Activated B cell treated with CpG ODN at 0.5 μM for 24 hours (primary cell): ENCODE measurements at places on chromosomes 4 and X.

DNA sequence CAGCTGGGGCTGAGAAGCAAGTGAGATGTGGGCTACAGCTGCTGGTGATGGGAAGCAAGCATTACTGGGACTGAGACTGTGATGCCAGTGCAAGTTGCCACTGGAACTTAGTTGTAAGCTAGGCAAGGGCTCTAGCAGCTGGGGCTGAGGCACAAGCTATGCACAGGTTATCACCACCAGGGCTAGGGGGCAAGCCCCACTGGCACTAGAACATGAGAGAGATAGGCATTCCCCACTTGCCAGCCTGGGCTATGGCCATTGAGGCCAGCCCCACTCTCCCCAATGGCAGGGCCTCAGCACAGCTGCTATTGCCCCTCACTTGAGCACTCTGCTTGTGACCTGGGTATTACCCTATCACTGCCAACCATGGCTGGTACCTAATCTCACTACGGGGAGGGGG lies 130.8 kb upstream of the SMIM31 start:
- no peak for DNase-seq

DNA sequence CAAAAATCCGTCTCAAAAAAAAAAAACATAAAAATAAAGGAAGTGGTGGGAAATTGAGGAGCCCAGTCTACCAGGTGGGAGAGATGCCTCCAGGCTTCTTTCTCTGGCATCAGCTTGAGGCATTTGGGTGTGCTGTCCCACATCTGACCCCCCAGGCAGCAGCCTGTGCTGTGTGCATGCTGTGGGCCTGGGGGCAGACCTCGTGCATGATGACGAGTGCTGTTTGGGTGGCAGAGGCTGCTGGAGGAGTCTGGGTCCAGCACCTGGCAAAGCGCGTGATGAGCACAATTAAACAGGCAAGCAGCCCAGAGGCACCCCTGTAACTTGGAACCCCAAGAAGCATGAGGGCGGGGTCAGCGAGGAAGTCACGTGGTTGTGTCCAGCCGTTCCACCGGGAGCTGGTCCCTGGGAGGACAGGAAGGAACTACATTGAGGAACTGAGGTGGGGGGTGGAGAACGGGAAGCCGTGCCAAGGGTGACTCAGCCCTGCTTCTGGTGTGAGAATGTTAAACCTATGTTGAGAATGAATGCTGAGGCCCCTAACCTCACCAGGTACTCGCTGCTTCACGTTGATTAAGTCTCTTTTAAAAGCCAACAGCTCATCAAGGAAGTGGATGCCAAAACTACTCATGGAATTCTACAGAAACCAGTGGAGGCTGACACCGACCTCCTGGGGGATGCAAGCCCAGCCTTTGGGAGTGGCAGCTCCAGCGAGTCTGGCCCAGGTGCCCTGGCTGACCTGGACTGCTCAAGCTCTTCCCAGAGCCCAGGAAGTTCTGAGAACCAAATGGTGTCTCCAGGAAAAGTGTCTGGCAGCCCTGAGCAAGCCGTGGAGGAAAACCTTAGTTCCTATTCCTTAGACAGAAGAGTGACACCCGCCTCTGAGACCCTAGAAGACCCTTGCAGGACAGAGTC lies 6.1 kb downstream of the TACC3 start:
- no peak for DNase-seq

DNA sequence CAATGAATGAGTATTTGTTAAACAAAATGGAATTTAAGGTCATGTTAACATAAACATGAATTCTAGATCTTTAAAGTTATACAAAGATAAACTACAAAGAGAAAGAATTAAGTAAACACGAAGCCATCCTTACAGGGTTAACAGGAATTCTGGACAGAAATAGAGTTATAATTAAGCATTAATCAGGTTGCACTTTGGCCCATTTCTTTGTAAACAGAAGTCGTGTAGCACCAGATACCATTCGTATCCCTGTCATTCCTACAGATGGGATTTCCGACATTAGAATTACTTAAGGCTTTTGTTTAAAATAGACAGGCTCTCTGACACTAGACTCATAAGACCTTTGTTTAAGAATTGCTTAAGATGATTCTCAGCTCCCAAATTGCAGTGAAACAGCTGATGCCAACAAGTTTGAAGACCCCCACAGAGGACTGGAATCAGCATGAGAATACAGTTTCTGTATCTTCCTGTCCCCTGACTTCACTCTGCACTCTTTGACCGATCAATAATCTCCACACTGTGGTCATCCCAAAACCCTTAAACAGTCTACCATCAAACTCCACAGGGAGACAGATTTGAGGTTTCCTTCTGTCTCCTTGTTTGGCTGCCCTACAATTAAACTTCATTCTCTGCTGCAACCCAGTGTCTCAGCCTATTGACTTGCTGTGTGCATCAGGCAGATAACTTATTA lies 22.3 kb upstream of the TMEM150C start:
- no peak for DNase-seq

DNA sequence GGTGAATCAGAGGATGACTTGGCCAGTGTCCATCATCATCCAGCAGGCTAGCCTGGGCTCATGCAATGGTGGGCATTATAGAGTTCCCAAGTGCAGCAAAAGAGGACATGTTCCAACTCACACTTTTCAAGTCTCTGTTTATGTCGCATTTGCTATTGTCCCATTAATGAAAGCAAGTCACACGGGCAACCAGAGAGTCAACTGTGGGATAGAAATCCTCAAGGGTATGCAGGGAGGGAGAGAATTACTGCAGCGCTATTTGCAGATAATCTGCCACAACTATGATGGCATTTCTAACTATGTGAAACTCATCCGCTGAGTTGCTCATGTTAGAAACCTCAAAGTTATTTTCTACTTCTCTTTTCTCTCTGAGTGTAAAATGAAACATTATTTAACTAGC lies 78.5 kb upstream of the TAB3 start:
- no peak for DNase-seq

DNA sequence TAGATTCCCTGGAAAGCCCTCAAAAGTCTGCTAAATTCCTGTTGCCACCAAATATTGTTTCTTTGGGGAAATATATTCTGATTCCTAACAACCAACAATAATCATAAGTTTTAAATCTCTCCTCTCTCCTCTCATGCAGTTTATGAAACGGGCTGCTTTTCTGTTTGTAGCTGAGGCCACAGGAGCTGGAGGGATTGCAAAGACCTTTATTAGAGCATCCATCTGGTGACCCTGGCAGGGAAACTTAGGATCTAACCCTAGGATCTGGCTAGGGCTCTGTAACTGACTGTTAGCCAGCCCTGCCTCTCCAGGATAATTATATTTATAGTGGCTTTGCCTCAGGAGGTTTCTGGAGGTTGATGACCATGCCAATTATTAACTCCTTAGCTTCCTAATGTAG lies 56.9 kb downstream of the SMAD1 start:
- no peak for DNase-seq

DNA sequence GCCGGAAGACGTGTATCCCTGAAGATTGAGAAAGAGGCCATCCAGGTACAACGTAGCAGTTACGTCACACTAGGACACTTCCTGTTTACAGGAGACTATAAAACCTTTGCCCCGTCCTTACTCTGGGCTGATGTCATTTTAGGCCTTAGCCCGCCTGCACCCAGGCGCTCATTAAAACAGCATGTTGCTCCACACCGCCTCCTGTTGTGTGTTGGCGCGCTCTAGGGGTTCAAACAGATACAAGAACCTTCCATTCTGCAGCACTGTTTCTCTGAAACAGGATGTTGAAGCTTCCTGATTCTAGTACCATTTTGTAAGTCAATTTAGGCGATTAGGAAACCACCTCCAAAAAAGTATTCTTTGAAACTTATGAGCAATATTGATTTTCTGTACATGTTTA lies 722.1 kb downstream of the PCDH7 start:
- no peak for DNase-seq

- no peak for DNase-seq
Measured at GRCh38 chrX:139776599-139776998, 68.6 kb upstream of the MCF2 start.

DNA sequence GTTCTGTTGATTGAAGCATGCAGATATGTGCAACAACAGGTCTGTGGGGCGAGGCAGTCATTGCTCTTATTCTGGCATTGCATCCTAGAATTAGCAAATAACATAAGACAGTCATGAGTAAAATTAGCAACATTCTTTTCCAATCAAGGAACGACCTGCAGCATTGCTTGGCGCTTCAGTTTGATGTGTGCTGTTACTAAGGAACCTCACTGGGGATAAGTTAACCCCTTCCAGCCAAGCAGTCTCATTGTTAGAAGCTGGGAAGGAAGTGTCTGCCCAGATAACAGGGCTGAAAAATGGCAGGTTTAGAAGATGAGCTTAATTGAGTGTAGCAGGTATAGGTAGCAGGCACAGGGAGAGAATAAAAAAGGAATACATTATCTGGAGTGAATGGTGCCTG lies 55.4 kb downstream of the RBM46 start:
- DNase-seq: no peak
